Head of caudate nucleus (tissue), 42 donors: ENCODE measurements at places on chromosomes 5 and 9.

DNA sequence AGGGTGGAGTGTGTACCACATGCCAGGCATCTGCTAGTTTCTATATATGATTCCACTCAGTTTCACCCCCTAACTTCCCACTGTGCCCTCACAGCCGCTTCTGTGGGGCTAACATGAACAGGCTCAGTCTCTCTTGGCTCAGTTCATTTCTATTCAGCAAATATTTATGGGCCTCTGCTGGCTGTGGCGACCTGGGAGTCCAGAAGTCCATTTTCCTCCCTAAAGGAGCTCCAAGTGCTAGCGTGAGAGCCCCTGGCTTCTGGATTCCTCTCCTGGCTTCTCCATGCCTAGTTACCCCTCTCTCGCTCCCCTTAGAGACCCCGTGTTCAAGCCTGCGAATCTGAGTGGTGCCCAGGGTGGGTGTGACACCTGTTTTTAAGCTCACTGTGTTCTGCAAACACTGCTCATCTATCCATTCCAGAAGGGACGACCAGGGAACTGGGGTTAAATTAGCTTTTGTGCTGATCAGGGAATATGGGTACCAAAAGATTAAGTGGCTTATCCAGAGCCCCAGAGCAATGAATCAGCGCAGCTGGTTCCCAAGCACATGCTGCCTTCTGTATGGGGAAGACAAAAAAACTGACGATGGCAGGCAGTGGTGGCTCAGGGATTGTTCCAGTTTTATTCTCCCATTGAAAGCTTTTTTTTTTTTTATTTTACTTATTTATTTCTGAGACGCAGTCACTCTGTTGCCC is 57.6 kb downstream of the HMCN2 start:
- no peak for DNase-seq

DNA sequence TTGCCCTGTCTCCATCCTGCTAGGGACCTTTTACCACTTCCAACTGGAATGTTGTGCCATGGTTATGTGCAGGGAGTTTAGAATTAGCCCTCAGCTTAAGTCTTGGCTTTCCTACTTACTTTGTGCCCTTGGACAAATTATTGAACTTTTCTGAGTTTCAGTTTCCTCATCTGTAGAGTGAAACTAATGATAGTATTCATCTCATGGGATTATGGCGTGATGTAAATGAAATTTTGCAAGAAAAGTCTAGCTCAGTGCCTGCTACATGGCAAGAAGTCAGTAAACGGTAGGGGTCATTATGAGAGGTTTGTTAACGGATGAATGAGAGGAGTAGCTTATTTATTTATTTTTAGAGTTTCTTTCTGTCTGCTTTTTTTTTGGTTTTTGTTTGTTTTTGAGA is 1.8 kb downstream of the MVB12B start:
- DNase-seq = no peak

GRCh38 chr9:115328677-115329076 is 210.7 kb upstream of the TNC start:
- DNase-seq = no peak

DNA sequence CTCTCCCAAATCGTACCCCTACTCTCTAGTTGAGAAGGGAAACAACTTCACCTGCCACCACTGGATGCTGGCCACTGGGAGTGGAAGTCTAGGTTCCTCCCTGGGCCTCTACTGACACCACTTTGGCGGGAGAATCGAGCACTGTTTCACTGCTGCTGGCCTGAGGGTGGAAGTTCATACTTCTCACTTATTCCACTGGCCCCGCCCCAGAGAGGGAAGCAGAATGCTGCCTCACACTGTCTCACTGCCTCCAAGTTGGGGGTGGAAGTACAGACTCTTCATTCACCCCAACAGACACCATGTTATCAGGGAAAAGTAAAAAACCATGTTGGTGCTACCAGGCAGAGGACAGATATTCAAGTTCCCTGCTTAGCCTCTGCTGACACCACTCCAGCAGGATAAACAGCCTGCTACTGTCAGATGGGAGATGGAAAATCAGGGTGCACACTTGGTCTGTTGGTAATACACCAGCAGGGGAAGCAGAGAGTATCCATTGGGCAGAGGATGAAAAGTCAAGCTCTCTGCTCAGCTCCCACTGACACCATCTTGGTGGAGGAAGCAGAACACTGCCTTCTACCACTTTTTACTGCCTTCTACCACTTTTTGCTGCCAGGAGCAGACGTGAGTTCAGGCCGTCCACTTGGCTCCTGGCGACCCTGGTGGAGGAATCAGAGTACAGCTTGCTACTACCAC is 159.4 kb downstream of the SIL1 start:
- no peak for DNase-seq

GRCh38 chr5:119382169-119382568 is 26.4 kb downstream of the TNFAIP8 start:
- no peak for DNase-seq

GRCh38 chr9:137218754-137219271 is 3.2 kb downstream of the RNF208 start:
- DNase-seq = no peak

- DNase-seq = no peak
Measured at GRCh38 chr5:110625376-110625999, 101.0 kb downstream of the TMEM232 start.

GRCh38 chr5:78841767-78842166 is 143.3 kb downstream of the ARSB start:
- DNase-seq = no peak

- DNase-seq = no peak
Measured at GRCh38 chr5:129821477-129822131, 73.7 kb downstream of the MINAR2 start.

- no peak for DNase-seq
Measured at GRCh38 chr9:114164191-114164794, 9.0 kb downstream of the COL27A1 start.

- DNase-seq = no peak
Measured at GRCh38 chr9:87109231-87109631, 161.9 kb upstream of the GAS1 start.

- no peak for DNase-seq
Measured at GRCh38 chr9:94140791-94141790, 56.8 kb downstream of the PTPDC1 start.

- no peak for DNase-seq
Measured at GRCh38 chr5:63245271-63245670, 666.7 kb downstream of the LRRC70 start.

- no peak for DNase-seq
Measured at GRCh38 chr9:78294290-78295176, 2.4 kb upstream of the PSAT1 start.

GRCh38 chr9:129761901-129762369 is 9.1 kb upstream of the PTGES start:
- no peak for DNase-seq

DNA sequence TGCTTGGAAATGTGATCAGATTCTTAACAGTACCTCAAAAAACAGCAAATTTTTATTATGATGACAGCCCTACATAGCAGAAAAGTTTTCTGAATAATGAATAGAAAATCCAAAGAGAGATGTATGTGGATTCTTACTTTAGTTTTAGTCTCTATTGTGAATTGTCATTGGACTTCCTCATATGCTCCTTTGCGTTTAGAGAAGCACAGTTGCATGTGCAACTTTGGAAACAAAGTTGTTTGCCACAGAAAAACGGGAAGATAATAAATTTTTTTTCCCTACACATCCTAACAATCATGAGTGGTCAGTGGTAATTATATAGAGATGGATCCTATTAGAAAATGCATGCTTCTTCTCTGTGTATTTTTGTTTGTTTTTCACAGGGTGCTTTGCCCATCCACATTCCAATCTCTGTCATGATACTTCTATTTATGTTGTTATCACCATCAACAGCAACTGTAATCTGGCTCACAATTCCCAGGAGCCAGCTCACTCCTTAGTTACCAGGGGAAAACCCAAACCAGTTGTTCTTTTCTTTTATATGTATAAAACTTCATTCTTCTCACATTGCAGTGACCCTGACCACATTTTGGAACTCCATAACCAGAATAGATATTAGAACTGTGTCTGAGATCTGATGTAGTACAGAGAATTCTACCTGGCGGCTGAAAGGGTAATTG is 118.7 kb downstream of the NDUFS4 start:
- DNase-seq = no peak

DNA sequence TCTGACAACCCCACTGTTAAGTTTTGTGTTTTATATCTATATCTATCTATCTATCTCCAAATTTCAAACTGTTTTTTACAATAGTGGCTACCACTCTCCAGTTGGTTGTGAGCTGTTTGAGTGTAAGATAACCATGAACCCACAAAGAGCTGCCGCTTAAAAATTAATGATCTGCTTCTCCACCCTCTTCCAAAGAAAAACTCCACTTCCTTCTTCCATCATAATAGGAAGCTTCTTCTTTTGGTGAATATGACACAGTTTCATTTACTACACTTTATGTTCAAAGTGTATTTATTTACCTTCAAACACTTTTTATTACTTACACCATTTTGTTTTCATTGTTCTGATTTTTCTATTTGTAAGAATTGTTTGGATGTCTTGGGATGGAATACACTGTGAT is 37.9 kb downstream of the SPZ1 start:
- DNase-seq = no peak

GRCh38 chr9:124658165-124659017 is 112.7 kb downstream of the NR6A1 start:
- peak; percentile 73 for DNase-seq

DNA sequence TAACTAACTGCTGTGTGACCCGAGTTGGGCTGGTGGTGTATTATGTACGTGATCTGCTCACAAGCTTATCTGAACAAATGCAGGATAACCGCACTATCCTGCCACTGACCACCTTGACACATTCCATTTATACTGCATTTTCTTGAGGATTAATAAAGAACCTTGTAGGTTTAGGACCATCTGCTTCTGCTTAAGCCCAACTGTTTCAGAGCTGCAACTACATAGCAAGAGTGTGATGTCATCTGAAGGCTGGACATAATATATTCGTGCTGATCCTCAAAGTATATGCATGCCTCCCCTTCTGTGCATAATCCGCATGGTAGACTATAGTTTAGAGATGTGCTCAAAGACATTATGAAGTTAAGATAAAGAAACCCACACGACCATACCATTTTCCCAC is 435.9 kb downstream of the BNC2 start:
- no peak for DNase-seq

DNA sequence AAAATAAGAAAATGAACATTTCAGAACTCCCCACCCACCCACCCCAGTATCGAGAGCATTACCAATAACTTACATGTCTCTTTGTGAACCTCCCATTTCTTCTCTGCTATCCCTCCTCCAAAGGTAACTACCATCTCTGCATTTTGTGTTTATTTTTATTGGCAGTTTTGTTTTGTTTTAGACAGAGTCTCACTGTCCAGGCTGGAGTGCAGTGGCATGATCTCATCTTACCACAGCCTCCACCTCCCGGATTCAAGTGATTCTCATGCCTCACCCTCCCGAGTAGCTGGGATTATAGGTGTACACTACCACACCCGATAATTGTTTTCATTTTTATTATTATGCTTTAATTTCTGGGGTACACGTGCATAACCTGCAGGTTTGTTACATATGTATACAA is 21.7 kb upstream of the GLIS3 start:
- DNase-seq = no peak

GRCh38 chr9:133378408-133378962 is 2.3 kb downstream of the STKLD1 start:
- DNase-seq = no peak

- DNase-seq = no peak
Measured at GRCh38 chr5:90871391-90871991, 312.9 kb downstream of the ADGRV1 start.

- no peak for DNase-seq
Measured at GRCh38 chr9:104738452-104738851, 9.0 kb upstream of the NIPSNAP3A start.

DNA sequence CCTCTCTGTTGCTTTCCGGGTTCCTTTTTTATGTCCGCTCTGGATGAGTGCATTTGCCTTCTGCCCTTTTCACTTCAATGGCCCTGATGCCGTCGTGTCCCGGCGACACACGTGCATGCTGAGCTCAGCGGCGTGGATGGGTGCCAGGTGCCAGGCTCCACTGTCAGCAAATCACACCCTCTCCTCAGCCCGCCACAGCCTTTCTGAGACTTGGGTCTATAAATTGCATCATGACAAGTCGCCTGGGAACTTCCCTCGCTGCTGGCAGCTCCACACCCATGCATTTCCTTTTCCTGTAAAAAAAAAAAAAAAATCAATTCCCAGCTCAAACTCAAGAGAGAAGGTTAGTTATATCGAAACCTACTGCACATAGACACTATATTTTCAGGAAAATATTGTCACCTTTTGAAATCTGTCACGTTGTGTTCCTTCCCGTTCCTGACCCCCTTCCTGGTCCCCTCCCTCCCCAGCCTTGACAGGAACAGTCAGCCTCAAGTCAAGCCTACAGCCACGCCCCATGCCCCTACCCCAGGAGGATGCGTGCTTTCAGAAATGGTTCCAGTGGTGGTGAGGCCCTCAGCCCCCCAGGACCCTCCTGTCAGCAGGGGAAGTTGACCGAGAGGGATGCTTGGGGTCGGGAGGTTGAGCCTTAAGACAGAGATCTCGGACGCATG is 110.3 kb upstream of the PTCH1 start:
- DNase-seq = no peak

DNA sequence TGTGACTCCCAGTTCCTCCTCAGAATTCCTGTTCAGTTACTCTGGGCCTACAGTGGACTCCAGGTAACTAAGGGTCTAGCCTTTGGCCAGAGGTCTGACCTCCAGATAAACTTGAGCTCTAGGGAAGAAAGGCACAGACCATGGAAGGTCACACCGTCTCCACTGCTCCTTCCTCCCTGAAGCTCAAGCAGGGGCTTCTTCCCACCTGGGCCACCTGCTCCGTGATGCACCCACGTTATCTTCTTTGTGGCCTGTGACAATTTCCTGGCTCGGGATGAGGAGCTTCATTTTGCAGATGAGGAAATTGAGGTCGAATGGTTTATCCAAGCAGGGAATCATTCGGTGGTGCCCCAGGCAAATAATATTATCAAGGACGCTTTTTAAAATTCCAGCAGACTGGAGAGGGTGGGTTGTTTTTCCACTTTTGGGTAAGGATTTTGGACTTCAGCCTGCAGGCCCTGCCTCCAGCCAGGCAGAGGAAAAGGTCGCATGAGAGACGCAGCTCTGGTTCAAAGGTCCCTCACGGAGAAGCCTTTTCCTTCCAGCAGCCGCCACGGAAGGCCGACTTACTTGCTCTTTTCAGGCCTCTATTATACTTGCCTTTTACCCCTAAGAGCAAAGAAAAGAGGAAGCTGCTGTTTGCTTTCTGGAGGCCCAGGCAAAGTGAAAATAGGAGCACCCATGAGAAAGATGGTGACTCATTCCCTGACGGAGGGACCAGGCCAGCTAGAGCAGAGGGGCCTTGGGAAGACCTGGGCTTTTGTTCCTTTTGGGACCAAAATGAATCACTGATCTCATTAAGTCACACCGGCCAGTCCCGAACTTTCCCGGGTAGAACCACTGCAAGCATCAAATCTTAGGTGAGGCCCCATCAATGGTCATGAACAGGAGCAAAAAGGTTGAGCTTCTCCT is 22.8 kb upstream of the DUSP1 start:
- no peak for DNase-seq

DNA sequence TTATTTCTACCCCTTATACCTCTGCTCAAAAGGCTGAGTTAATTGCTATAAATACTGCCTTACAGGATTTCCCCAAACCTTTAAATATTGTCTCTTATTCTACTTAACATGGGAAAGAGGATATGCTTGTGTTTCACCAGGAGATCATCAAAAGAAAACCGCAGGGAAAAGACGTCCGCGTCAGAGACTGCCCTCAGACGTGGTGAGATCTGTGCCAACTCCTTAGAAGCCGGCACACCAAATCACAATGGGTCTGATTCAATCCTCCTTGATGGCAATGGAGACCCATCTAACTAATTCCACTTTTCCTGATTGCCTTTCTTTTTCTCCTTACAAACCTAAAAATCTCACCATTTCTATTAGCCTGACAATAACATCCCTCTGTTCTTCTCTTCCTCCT is 55.0 kb downstream of the SH3PXD2B start:
- DNase-seq = no peak
